ENCODE measurements at places on chromosomes 1 and 21.

- peak; percentile 33 for DNase-seq
Observed at GRCh38 chr1:28915031-28915895, 894 bp downstream of the EPB41 start.

- no peak for DNase-seq
Observed at GRCh38 chr1:115654663-115655305, 13.0 kb downstream of the VANGL1 start.

DNA sequence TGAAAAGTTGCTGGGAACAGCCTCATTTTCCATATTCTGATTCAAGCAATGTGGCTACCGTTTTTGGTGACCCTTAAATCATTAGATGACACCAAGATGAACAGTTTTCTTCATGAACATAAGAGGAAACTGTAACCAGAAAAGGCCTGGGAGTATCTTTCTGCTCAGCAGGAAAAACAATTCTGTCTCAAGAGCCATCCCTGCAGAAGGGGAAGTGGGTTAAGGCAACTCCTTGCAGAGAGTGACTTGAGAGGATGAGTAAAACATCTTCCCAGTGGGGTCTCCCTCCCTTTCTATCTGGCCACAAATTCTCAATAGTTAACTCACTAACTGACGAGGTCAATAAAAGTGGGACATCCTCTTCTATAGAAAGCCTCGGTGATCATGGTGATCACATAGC lies 187.6 kb upstream of the NRIP1 start:
- DNase-seq: no peak

- no peak for DNase-seq
Observed at GRCh38 chr1:211132721-211133392, 1.1 kb downstream of the KCNH1 start.

DNA sequence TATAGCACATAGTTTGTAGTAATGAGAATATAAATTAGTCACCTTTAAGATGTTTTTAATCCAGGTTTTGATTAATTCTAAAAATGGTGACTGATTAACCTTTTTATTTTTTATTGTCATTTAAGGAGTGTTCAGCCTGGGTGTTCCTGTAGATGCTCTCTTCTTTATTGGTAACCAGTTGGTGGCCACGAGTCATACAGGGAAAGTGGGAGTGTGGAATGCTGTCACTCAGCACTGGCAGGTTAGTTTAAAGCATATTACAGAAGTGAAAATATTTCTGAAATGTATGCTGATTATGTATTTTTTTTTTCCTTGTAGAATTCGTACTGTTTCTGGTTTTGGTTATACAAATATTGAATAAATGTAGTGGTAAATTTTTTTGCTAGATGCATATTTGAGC lies 28.1 kb downstream of the KCTD3 start:
- no peak for DNase-seq

- DNase-seq: no peak
Observed at GRCh38 chr1:53409695-53410094, 49.5 kb upstream of the DMRTB1 start.

DNA sequence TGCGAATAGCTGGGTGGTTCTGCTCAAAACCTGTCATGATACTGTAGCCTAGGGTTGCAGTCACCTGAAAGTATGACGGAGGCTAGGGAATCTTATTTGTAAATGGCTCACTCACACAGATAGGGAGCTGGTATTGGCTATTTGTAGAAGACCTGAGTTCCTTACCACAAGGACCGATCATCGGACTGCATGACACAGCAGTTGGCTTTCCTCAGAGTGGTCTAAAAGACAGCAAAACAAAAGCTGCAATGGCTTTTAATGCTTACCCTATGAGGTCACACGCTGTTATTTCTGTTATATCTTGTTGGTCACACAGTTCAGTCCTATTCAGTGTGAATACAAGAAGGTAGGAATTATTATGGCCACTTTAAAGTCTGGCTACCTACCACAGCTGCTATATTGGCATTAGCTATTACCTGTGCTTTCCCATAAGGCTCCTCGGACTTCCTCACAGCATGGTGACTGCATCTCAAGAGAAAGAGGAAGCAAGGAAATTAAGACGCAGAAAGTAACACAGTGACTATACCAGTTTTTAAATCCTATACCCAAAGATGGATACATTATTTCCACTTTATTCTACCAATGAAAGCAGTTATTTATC lies 68.4 kb upstream of the LRRC7 start:
- DNase-seq: no peak

DNA sequence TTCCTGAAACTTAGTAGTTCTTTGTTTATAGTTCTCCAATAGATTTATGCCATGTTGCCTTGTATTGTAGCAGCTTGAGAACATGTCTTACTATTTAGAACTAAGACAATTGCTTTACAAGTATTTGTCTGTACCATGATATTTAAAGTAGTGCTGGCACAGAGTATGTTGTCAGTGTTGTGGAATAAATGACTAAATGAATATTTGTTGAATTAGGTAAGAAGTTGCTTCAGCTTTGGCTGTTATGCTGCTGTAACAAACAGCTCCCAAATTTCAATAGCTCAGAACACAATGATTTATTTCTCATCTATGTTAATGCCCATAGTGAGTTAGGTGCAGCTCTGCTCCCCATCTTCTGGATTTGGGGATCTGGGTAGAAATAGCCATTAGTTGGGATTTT lies 90.2 kb upstream of the VCAM1 start:
- DNase-seq: no peak

DNA sequence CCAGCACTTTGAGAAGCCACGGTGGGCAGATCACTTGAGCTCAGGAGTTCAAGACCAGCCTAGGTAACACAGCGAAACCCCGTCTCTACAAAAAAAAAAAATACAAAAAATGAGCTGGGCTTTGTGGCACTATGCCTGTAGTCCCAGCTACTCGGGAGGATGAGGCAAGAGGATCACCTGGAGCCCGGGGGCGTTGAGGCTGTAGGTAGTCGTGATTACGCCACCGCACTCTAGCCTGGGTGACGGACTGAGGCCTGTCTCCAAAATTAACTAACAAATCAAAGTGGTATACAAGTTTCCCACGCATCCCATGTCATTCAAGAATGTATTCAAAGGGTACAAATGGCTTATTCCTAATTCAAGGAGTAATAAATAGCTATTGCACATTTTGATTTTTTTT lies 2.4 kb downstream of the AUNIP start:
- no peak for DNase-seq

GRCh38 chr1:118827636-118828035 lies 160.5 kb downstream of the TBX15 start:
- no peak for DNase-seq

DNA sequence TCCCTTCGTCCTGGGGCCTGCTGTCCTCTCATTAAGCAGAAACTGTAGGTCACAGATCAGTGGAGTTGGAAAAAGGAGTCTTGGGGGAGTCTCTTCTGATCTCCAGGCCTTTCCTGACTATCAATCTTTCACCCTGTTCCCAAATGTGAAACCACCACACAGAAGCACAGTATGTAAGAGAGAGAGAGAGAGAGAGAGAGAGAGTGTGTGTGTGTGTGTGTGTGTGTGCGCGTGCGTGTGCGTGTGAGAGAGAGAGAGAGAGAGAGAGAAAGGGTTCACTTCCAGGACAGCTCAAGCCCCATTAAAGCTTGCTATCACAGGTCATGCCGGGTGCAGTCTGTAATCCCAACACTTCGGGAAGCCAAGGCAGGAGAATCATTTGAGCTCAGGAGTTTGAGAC lies 1.5 kb upstream of the TTC24 start:
- no peak for DNase-seq

DNA sequence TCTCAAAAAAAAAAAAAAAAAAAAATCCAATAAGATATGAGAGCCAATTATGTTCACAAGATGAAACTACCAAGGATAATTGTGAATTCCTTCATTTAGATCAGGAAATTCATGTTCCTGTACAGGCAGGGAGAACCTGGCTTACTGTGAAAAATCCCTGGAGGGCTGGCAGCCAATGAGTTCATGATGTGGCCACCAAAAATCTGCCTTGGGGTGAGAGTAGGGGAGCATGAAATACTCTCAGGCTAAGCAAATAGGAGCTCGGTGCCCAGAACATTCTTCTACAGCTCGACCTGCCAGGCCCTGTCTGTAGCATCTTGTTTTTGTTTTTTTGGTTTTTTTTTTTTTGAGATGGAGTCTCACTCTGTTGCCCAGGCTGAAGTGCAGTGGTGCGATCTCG lies 50.1 kb downstream of the PIK3CD start:
- no peak for DNase-seq

- DNase-seq: no peak
Observed at GRCh38 chr21:21188513-21189195, 190.4 kb downstream of the NCAM2 start.

- no peak for DNase-seq
Observed at GRCh38 chr1:67743072-67743725, 58.2 kb downstream of the GADD45A start.

- DNase-seq: no peak
Observed at GRCh38 chr1:14516974-14517840, 81.3 kb upstream of the KAZN start.

- no peak for DNase-seq
Observed at GRCh38 chr1:97013941-97014340, 292.4 kb downstream of the PTBP2 start.

GRCh38 chr1:109786531-109787021 lies 22.9 kb upstream of the EPS8L3 start:
- DNase-seq: no peak

GRCh38 chr1:60428127-60428526 lies 354.6 kb upstream of the C1orf87 start:
- no peak for DNase-seq

DNA sequence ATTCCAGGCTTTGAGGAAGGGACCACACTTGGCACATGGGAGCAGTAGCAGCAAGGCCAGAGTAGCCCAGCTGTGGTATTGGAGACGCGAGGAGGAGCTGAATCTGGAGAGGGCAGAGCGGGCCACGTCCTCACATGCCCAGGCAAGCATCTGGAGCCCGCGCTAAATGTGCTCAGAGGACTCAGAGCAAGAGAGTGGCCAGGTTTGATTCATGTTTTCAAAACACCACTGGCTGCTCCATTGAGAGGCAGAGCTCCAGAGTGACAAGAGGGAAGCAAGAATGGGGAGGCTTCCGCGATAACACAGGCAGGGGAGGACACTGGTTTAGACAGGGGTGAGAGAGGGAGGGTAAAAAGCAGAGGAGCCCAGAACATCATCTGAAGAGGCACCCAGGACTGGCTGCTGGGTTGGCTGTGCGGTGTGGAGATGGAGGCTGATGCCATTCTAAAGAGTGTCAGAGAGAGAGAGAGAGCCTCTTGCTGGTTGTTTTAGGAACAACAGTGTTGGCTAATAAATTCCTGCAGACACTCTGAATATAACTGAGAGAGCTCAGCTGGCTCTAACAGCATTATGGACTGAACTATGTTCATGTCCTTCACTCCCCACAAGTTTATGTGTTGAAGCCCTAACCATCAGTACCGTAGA lies 32.3 kb downstream of the RCAN1 start:
- DNase-seq: no peak

GRCh38 chr1:94926126-94926914 lies 590 bp downstream of the CNN3 start:
- no peak for DNase-seq

DNA sequence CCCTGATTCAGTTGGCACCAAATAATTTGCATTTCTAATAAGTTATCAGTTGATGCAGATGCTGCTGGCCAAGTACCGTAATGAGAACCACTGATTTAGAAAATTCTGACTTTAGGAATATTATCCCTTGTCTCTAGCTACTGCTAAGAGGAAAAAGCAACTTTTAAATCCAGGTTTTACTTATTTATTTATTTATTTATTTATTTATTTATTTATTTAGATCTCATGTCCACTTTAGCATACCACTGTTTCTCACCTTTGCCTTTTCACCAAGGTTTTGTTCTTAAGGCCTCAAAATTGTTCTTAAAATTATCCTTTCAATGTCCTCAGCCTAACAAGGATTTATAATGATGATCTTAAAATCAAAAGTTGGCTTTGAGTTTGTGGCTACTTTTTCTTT lies 8.7 kb upstream of the CYYR1 start:
- DNase-seq: no peak

GRCh38 chr1:203085528-203086406 lies at the start of gene MYOG:
Gene MYOG (minus strand): TSS chr1:203086012. CDS start chr1:203085961, 51 bp downstream.
- no peak for DNase-seq

DNA sequence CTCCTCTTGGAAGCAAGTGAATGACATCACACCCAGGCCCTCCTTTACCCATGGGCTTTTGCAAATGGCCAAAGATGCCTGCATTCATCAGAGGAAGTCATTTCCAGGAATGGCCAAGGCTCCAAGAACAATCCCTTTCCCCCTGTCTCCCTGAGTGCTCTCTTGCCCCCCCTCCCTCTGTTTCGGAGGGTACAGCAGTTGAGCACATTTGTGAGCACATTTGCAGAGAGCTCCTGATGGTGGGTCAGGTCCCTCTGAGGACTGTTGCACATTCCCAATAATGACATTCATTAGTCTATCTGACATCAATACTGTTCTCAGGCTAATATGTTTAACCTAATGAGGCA lies 113.4 kb downstream of the MATN1 start:
- no peak for DNase-seq

GRCh38 chr1:212525479-212526110 lies 83.0 kb upstream of the ATF3 start:
- no peak for DNase-seq

DNA sequence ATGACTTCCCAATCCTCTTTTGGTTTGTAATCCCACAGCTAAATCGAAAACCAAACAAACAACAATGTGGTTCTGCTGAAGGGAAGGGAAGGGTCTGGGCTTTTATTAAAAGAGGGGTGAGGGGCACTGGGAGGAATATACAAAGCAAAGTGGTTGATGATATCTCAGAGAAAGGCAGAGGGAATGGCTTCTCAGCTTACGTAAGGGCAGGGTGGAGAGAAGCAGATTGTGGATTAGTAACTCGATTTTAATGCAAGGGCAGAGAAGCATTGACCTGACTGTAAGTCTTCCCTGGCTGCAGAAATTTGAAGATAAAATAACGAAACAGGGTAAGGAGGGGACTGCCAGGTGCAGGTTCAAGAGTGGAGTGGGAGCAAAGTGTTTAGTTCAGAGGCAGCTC lies 438.2 kb upstream of the LRRC7 start:
- DNase-seq: no peak

- no peak for DNase-seq
Observed at GRCh38 chr21:37593015-37593414, 226.4 kb downstream of the DYRK1A start.

DNA sequence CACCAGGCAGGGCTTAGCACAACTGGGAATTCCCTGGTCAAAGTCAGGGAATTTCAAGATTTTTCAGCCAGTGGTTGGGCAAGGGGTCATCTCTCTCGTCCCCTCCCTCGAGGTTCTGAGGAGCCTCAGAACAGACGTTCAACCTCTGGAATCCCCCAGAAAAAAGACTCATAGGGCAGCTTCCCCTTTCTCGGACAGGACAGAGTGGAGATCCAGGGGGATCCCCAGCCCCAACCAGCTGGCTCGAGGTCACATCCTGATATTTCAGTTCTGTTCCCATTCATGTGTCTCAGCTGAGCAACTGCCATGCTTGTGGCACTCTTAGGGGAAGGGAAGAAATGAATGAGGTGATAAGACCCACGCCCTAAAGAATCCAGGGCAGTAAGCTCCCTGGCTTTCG lies 4.9 kb upstream of the LAD1 start:
- DNase-seq: no peak

DNA sequence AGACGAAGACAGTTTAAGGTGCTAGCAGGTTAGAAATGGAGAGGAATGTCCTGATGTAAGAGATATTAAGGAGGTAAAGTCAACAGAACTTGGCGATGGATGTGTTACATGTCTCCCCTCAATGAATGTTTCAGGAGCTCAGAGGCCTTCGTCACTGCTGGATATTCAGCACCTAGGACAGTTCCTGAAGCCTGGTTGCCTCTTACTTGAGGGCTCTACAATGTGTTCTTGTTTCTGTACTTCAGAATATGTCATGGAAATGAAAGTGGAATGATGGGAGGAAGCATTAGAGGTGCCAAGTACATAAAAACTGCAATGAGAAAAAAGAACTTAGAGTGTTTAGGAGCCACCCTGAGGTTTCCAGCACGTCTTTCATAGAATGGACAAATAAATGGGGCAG lies 17.7 kb downstream of the TNR start:
- no peak for DNase-seq

All from stimulated activated CD4-positive, alpha-beta T cell treated with anti-CD3 and anti-CD28 coated beads, Interleukin-2, amount 100 ng/mL, for 48 hours (primary cell).